M059J (cell line): ENCODE measurements at places on chromosomes 2 and 18. TPM values are rescaled to one million over a fixed set of nuclear protein-coding genes. Genes with fewer than 3 reads are reported as not detected.

DNA sequence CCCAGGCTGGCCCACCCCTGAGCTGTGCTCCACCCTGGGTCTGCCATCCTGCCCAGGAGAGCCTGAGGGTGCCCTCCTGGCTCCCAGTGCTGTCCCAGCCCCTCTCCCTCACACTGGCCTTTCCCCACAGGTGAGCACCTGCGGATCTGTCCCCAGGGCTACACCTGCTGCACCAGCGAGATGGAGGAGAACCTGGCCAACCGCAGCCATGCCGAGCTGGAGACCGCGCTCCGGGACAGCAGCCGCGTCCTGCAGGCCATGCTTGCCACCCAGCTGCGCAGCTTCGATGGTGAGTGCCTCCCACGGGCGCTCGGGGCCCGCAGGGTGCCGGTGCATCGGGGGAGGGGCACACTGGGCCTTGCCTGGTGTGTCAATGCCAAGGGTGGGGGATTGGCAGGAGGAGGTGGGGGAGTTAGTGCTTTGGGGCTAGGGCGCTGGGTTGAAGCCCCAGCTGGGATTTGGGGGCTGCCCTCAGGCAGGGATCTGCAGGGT lies 23.5 kb downstream of the GPC1 start:
- no peak for DNase-seq

Gene METTL21A
- total RNA-seq: 29.1 and 32.6 TPM in 2 replicates

DNA sequence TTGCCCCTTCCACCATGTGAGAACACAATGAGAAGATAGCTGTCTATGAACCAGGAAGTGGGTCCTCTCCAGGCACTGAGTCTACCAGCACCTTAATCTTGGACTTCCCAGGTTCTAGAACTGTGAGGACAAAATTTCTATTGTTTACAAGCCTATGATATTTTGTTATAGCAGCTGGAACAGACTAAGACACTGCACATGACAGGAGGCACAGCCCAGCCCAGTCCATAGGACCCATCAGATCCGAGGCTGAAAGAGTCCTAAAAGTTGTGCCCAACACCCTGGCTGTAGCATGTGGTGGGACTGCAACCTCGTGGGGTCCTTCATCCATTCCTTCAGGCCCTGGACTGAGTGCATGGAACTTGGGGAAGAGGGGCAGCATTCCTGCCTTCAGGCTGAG lies 48.4 kb upstream of the YWHAQ start:
- DNase-seq: no peak

GRCh38 chr2:206062724-206063123 lies 23.2 kb downstream of the INO80D start:
- DNase-seq: no peak

DNA sequence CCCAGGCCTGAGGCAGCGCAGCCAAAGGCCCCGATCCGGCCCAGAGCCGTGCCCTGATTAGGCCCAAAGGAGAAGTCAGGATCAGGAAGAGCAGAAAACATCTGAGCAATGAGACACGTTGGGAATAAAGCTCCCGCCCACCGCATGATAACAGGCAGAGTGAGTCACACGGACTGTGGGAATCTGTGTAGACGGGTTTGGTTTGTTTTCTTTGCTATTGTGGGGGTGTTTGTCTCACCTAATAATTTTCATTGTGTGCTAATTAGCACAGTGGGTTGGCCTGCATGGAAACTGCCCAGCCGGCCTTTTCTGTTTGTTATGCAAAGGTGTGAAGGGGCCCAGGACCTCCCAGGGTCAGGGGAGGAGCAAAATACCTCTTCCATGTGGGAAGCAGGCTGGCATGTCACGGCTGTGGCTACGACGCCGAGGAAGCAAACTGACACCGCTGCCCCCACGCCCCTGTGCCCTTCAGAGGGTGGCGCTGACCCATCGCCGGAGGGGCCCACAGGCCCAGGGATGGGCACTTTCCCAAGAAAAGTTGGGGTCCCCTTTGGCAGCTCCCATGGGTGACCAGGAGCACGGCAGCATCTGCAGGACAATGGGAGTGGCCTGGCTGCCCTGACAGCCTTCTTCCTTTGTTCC lies 68.4 kb upstream of the CTDP1 start:
- DNase-seq: peak; percentile 55

- peak; percentile 36 for DNase-seq
Measured at GRCh38 chr2:10038716-10039115, 4.6 kb upstream of the KLF11 start.

DNA sequence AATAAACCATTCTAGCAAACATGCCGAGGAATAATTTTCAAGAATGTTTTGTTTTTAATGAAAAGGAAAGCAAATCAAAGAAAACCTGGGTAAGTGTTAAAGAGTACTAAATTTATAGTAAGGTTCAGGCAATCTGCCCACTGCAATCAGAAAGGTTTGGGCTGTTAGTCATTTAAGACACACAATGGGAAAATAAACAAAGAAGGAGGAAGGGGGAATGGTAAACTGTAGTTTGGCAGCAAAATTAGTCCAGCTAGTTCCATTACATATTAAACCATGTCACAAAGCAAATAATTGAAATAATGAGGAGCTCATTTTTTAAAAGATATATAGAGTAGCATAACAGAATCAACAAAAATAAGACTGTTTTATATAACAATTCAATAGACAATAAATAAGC lies 87.5 kb upstream of the COPS8 start:
- DNase-seq: peak; percentile 58

DNA sequence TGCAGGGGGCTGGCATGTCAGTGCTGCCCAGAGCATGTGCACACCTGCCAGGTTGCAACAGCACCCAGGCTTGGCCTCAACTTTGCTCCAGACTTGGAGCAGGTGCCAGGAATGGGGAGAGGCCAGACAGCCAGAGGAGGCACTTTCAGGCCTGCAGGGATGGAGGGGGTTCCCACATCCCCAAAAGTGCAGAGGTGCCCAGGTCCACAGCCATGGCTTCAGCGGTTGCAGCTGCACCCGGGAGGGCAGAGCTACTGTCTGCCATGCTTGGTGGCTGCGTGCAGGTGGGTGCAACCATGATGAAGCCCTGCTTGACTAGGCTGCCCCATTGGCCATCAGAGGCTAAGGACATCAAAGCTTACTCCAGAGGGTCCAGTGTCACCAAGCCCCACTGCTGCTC lies 196.8 kb upstream of the VRK2 start:
- no peak for DNase-seq

DNA sequence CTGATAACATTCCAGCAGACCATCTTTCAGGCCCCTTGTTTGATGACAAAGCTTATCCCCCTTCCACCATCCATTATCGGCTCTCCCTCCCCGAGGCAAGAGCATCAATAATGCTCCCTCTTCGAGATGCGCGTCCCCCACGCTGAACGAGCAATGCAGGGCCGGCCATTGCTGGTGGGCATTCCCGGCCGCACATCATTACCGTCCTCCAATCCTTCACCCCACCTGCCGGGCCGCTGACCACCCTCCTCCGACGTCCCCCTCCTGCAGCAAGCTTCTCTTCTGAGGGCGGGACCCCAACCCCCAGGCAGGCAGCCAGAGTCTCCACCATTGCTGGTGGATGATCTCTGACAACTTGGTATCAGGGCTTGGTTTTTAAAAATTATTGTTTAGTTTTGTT lies 208.6 kb downstream of the SMAD2 start:
- no peak for DNase-seq

- DNase-seq: peak; percentile 65
Measured at GRCh38 chr2:37459095-37459981, 114.9 kb downstream of the QPCT start.

DNA sequence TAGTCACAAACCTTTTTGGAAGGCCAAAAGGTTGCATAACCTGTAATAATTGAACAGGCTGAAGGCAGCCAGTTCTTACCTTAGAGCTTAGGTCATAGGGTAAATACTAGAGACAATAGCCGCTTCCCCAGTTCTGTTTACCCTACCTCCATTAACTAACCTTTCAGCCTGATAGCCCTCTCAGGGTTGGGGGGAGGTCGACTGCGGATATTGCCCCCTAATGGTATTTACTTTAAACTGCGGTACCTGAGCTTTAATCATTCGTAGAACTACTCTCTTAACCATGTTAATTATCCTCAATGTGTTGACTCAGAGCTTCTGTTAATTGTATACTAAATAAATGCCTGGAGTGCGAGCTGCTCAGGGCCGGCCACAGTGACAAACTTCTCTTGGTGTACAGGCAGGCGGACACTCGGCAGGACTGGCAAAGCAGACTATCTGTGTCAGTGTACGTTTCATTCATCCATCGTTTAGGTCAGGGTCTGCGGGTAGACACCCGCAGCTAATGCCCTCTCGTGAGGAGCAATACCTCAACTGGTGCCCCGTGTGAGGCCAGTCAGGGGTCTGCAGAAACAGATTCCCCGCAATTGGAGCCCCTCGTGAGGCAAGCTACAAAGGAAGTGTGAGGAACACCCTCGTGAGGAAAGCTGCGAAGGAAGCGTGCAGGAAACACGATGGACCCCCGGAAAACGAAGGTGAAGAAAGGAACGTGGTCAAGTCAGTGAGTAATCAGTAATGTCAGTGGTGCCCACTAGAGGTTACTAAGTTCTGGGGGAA lies 115.3 kb upstream of the SCN7A start:
- DNase-seq: no peak

DNA sequence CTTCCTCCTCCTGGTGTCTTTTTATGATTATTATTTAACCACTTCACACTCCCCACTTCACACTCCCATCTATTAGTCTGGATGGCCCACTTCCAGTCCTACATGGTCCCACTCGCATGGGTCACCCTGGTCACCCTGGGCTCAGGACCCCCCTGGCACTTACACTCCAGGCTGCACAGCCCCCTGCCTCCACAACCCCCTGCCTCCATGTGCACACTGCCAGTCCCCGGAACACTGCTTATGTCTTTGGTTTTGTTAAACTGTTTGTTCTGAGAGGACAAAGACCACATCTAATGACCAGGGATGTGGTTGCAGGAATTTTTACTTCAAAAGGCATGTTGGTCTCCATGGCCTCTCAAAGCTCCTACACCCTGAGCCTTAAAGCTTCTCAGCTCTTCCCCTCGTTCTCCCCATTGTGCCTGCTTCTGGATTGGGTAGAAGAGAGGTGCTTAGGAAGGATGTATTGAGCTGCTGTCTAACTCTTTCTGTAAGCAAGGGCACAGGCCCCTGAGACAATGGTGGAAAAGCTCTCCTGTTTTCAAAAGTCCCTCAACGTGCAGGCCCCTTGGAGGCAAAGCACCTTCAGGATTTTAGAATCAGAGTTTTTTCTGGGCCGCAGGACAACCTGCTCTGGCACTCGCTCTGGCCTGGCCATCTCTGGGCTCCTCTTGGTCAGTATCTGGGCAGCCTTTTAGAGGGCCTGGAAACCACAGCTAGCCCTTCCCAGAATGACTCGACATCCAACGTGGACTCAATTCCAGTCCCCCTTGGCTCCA lies 150.0 kb upstream of the HAAO start:
- DNase-seq: no peak

DNA sequence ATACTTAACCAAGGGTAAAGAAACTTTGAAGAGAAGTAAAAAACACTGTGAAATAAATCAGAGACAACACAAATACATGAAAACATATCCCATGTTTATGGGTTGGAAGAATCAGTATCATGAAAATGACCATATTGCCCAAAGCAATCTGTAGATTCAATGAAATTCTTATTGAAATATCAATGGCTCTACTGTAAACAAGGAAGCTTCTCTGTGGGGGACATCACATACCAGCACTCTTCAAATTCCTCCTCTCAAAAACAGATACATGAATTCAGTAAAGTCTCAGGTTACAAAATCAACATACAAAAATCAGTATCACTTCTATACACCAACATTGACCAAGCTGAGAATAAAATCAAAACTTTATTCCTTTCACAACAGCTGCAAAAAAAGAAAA lies 63.5 kb upstream of the CNTNAP5 start:
- no peak for DNase-seq

DNA sequence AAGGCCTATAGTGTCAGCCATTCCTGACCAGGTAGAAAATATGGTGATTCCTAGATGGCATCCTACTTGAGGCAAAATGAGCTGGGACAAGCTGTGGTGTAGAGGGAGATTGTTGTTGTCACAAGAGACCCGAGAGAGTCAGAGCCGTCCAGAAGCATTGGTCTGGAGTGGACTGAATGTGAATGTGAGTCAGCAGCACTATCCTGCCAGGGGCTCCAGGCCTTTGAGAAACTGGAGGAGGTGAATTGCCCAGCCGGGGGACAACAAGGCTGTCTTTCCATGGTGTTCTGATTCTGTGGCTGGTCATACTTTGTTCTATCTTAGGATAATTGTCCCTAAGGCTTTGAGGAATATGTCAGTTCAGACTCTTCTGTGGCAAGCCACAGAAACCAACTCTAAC lies 29.4 kb upstream of the EIF2AK3 start:
- peak; percentile 78 for DNase-seq

DNA sequence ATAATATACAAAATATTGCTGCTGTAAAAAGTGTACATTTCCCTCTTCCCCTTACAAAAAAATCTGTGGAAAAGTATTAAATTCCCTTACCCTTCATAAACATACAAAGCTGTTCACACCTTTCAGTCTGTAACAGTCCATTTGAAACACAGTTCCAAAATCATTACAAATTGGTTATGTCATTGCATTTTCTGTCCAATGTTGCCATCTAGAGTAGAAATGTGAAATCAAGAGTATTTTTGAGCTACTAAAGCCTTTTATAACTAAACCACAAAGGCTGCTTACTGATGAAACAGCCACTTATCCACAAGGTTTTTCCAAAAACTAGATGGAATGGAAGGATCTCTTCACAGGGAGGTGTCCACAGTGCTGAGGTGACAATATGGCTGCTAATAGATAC lies 72.5 kb downstream of the SS18 start:
- peak; percentile 11 for DNase-seq

Gene IL36G
- total RNA-seq: not detected in 2 replicates

GRCh38 chr2:62817995-62818713 lies 112.6 kb downstream of the EHBP1 start:
- peak; percentile 30 for DNase-seq

- DNase-seq: peak; percentile 50
Measured at GRCh38 chr2:19369341-19369955, 11.0 kb upstream of the OSR1 start.
